ENCODE measurements at places on chromosomes 2 and 18. TPM values are rescaled to one million over a fixed set of nuclear protein-coding genes. Genes with fewer than 3 reads are reported as not detected.

GRCh38 chr2:37358466-37358865, 14.0 kb downstream of the QPCT start:
- H3K4me1 ChIP-seq, result no peaks in the 10 kb centered on the region
- no peak overlapping the region for H3K4me3 ChIP-seq
- H3K36me3 ChIP-seq, result no peaks in the 10 kb centered on the region
- no peaks in the 10 kb centered on the region for H3K27me3 ChIP-seq
- H3K27ac ChIP-seq, result no peak overlapping the region

- no peaks in the 10 kb centered on the region for H3K27me3 ChIP-seq
- no peaks in the 10 kb centered on the region for H3K36me3 ChIP-seq
- DNase-seq, result no peak
- H3K4me3 ChIP-seq, result no peak overlapping the region
- no peaks in the 10 kb centered on the region for H3K4me1 ChIP-seq
- no peak overlapping the region for H3K27ac ChIP-seq
Measured at GRCh38 chr2:171279983-171280790, 119.5 kb upstream of the TLK1 start.

DNA sequence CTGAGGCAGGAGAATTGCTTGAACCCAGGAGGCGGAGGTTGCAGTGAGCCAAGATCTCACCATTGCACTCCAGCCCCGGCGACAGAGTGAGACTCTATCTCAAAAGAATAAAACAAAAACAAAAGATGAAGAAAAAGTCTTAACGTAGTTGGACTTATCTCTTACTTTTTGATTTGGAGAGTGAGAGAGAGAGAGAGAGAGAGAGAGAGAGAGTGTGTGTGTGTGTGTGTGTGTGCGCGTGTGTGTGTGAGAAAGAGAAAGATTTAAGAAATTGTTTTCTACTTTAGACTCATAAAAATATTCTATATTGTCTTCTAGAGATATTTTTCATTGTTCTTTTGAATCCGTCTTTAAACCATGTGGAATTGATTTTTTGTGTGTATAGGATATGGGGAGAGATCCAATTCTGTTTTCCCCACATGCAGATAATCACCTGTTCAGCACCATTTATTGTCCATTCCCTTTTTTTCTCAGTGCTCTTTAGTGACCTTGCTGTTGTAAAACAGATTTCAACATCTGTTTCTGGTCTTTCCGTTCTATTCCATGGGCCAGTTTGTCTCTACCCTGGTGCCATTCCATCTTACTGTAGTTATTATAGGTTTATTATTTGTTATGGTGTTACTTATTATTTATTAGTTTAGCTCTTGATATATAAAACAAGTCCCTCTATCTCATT, 53.5 kb downstream of the KCMF1 start:
- H3K36me3 ChIP-seq, result no peaks in the 10 kb centered on the region
- H3K27me3 ChIP-seq, result no peaks in the 10 kb centered on the region
- H3K4me1 ChIP-seq, result no peaks in the 10 kb centered on the region
- no peak for DNase-seq
- no peak overlapping the region for H3K4me3 ChIP-seq

DNA sequence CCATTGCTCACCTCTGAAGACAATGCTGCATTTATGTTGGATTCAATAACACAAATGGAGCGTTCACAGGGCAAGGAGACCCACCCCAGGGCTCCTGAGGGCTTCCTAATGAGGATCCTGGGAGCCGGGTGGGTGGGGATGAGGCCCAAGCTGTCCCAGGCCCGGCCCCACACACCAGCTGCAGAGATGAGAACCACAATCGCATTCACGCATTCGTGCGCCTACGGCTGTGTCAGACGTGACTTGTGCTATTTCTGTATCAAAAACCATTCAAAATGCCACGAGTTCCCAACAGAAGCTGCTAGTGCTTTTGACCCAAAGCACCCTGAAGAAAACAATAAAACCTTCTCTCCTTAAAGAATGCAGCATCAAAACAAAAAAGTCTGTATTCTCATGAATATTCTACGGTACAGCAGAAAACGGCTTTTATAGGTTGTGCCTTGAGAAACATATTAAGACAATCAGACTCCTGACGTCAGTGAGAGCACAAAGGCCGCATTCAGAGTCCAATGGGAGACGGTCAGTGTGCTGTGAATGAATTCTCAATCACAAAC, 205.4 kb downstream of the HDAC4 start:
- H3K27me3 ChIP-seq, result no peaks in the 10 kb centered on the region
- H3K4me1 ChIP-seq, result no peaks in the 10 kb centered on the region
- no peak overlapping the region for H3K4me3 ChIP-seq
- no peak overlapping the region for H3K27ac ChIP-seq
- no peak for DNase-seq
- H3K36me3 ChIP-seq, result no peaks in the 10 kb centered on the region

- no peaks in the 10 kb centered on the region for H3K36me3 ChIP-seq
- no peaks in the 10 kb centered on the region for H3K27me3 ChIP-seq
- H3K27ac ChIP-seq, result no peak overlapping the region
- H3K4me3 ChIP-seq, result no peak overlapping the region
Measured at GRCh38 chr18:32804134-32804888, 31.5 kb upstream of the KLHL14 start.

The IL18RAP gene
- total RNA-seq, result 1.0 TPM

The SRBD1 gene
- 37.4 TPM for total RNA-seq

The RASGRP3 gene
- 42.7 TPM for total RNA-seq

DNA sequence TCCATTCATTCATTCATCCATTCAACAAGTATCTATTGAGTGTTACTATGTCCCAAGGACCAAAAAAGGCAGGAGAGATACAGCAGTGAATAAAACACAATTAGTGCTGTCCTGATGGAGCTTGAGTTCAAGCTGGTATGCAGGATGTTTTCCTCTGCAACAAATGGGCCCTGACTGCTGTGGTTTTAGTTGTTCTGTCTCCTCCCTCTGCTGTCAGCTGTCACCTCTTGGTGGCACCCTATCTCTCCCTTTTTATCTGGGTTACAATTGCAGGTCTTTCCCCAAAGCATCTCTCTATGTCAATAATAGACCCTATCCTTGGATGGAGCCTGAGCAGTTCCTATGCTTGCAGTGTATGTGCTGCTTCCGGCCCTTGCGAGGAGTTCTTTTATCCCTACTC, 304.8 kb downstream of the PDE11A start:
- H3K4me3 ChIP-seq, result no peak overlapping the region
- no peak for DNase-seq
- no peaks in the 10 kb centered on the region for H3K36me3 ChIP-seq
- H3K4me1 ChIP-seq, result no peaks in the 10 kb centered on the region
- H3K27me3 ChIP-seq, result no peaks in the 10 kb centered on the region

DNA sequence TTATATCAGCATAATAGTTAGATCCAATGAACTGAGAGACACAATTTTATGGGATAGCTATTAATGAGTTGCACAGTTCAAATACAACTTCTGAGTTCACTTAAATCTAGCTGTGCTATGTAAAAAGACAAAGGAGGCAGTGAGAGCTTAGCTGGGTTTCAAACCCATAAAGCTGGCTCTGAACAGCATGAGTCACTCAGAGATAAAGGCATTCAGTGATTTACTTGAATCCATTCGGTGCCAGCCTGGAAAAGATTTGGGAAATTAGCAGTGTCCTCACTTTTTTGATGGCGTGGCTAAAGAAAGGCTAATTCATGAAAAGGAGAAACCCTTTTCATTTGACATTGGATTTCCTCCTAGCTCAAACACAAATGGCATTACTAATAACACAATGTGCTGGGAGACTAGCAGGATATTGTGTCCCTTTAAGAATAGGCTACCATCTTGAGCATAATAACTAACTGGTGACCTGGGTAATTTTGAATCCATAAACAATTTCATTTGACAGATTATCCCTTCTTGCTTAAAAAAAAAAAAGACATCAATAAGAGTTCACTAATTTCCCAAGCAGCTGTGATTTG, 98.4 kb upstream of the NEUROD1 start:
- no peak overlapping the region for H3K4me3 ChIP-seq
- no peaks in the 10 kb centered on the region for H3K27me3 ChIP-seq
- no peak for DNase-seq

GRCh38 chr2:119116411-119117295, 41.9 kb downstream of the C1QL2 start:
- H3K36me3 ChIP-seq, result no peaks in the 10 kb centered on the region
- H3K27ac ChIP-seq, result no peak overlapping the region
- H3K4me1 ChIP-seq, result no peaks in the 10 kb centered on the region
- no peak for DNase-seq

The RAPGEF4 gene
- 26.2 TPM for total RNA-seq

- no peaks in the 10 kb centered on the region for H3K36me3 ChIP-seq
- no peak overlapping the region for H3K4me3 ChIP-seq
- H3K4me1 ChIP-seq, result no peaks in the 10 kb centered on the region
- H3K27me3 ChIP-seq, result no peaks in the 10 kb centered on the region
- DNase-seq, result no peak
Measured at GRCh38 chr18:45493830-45494229, 121.4 kb upstream of the SLC14A2 start.

The SERPINB13 gene
- not detected for total RNA-seq

DNA sequence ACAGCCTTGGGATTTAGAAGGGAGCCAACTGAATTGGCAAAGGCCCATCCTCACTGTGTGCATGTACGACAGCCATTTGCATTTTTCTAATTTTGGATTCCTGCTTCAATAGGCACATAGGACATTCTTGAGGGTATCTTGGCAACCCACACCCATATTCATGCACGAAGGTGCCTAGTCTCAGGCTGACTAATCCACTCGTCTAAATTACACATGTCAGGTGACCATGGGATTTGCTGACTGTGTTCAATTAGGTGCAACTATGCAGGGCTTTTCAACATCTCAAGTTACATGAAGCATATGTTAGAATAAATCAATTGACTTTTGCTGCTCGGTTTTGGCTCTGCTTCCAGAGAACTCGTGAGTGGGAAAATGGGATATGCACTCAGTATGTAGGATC, 249.7 kb downstream of the SP3 start:
- H3K27ac ChIP-seq, result no peak overlapping the region
- no peaks in the 10 kb centered on the region for H3K4me1 ChIP-seq
- no peak overlapping the region for H3K4me3 ChIP-seq
- no peaks in the 10 kb centered on the region for H3K36me3 ChIP-seq

DNA sequence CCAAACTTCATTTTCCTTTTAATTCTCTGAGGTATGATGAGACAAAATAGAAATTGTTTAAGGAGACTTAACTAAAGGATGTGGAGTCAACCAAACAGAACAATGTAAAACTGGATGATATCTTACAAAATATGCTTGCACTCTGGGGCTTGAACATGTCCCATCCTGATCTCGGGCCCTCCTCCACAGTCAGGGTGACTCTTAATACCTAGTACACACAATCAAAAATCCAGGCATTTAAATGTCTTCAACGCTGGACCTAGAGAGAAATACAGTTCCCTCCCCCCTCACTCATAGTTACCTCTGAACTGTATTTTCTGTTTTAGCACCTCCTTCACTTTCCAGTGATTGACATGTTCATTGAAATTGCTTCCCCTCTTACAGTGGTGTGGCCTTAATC, 36.9 kb upstream of the SERPINB2 start:
- H3K4me1 ChIP-seq, result no peaks in the 10 kb centered on the region
- no peak overlapping the region for H3K4me3 ChIP-seq
- H3K27ac ChIP-seq, result no peak overlapping the region
- DNase-seq, result no peak

- H3K4me3 ChIP-seq, result no peak overlapping the region
- no peaks in the 10 kb centered on the region for H3K4me1 ChIP-seq
- H3K27me3 ChIP-seq, result no peaks in the 10 kb centered on the region
- no peak for DNase-seq
Measured at GRCh38 chr2:70752396-70752795, 15.6 kb downstream of the ADD2 start.

GRCh38 chr18:11119550-11119949, 29.8 kb downstream of the PIEZO2 start:
- no peak overlapping the region for H3K27ac ChIP-seq
- H3K27me3 ChIP-seq, result no peaks in the 10 kb centered on the region
- no peaks in the 10 kb centered on the region for H3K36me3 ChIP-seq
- no peak for DNase-seq

The FN1 gene
- total RNA-seq, result 218 TPM

The RFTN2 gene
- total RNA-seq, result 5.9 TPM

The KIF5C gene
- 0.77 TPM for total RNA-seq

- no peaks in the 10 kb centered on the region for H3K27me3 ChIP-seq
- no peaks in the 10 kb centered on the region for H3K4me1 ChIP-seq
- no peak for DNase-seq
Measured at GRCh38 chr18:49612515-49613033, 50.7 kb downstream of the LIPG start.

The SP140 gene
- 0.77 TPM for total RNA-seq

DNA sequence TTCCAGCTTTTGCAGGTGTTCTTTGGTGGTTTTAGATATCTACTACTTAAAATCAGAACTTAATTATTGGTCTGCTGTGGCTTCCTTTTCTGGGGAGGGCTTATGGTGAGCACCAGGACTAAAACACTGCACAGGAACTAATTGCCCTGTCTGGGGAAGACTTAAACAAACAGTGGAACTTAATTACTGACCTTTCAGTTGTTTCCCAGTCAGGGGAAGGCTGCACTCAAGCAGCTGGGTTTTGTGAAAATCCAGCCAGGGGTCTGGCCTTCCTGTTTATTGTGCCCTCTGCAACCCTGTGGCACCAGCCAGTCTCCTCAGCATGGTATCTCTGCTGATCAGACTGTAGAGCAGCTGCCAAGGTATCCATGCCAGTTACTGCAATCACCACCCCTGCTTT, 398.2 kb downstream of the ADCYAP1 start:
- DNase-seq, result no peak
- H3K27me3 ChIP-seq, result no peaks in the 10 kb centered on the region
- H3K4me1 ChIP-seq, result no peaks in the 10 kb centered on the region
- no peak overlapping the region for H3K27ac ChIP-seq
- no peak overlapping the region for H3K4me3 ChIP-seq
- H3K36me3 ChIP-seq, result no peaks in the 10 kb centered on the region

GRCh38 chr2:135299165-135299564, 231.9 kb downstream of the ZRANB3 start:
- no peaks in the 10 kb centered on the region for H3K4me1 ChIP-seq
- DNase-seq, result no peak
- no peaks in the 10 kb centered on the region for H3K27me3 ChIP-seq
- H3K27ac ChIP-seq, result no peak overlapping the region

- no peak overlapping the region for H3K4me3 ChIP-seq
- DNase-seq, result no peak
- H3K36me3 ChIP-seq, result no peaks in the 10 kb centered on the region
- H3K27ac ChIP-seq, result no peak overlapping the region
Measured at GRCh38 chr2:210795506-210795905, 239.1 kb downstream of the CPS1 start.

DNA sequence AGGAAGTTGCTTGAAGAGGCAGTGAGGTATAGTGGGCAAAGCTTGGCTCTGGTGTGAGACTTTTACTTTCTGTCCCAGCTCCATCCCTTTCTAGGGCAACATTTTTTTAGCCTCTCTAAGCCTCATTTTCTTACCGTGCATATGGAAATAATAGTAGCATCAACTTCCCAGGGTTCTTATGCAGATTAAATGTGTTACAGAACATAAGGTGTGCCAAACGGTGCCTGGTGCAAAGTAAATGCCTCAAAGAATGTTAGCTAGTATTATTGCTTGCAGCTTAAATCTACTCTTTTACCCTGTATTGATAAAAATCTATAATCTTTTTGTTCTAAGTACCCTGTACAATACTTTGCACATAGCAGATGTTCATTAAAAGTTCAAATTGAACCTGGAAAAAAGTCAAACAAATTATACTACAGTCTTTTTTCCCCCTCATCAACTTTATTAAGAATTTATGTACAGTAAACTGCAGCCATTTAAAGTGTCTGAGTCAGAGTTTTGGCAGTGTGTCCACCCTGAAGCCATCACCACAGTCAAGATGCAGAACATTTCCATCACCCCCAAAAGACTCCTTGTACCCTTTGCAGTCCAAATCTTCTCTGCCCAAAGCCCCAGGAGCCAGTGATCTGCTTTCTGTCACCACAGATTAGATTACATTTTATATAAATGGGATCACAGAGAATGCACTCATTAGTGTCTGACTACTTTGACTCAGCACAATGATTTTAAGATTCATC, 10.6 kb downstream of the MAPRE2 start:
- no peak overlapping the region for H3K4me3 ChIP-seq
- H3K27ac ChIP-seq, result no peak overlapping the region
- H3K4me1 ChIP-seq, result no peaks in the 10 kb centered on the region

The CEP76 gene
- total RNA-seq, result 5.6 TPM

The NEMP2 gene
- total RNA-seq, result 3.5 TPM
